Inflammatory macrophage treated with lipopolysaccharide for 4 hours (primary cell): ENCODE measurements at places on chromosomes 7 and 10.

GRCh38 chr7:45662540-45663166 lies 88.5 kb downstream of the ADCY1 start:
- no peak for DNase-seq

DNA sequence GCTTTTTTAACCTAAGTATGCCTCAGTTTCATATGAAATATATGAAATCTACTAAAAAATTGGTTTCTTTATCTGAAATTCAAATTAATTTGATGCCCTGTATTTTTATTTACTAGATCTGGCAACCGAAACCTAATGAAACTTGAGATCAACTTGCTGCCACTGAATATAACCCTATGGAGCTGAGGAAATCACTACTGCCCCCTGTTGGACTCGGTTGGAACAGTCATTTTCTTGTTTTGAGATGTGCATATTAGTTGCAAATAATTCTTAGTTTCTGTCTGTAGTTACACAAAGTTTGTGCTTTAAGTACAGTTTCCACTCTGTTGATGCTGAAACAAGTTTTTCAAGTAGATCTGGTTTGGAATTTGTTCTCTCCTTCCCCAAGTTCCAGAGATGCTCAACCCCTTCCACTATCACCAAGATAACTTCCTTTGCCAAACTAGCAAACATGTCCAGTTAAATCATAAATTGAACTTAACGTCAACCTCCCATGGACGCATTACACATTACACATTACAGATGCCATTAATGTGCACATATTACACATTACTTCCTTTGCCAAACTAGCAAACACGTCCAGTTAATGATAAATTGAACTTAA lies 22.2 kb upstream of the EXOC4 start:
- peak; percentile 50 for DNase-seq

- no peak for DNase-seq
Measured at GRCh38 chr7:134388336-134389019, 70.4 kb downstream of the AKR1B1 start.

GRCh38 chr10:72480861-72481260 lies 126.1 kb upstream of the DNAJB12 start:
- no peak for DNase-seq

- no peak for DNase-seq
Measured at GRCh38 chr7:106124186-106124585, 12.1 kb upstream of the SYPL1 start.

- no peak for DNase-seq
Measured at GRCh38 chr10:56874950-56875349, 513.9 kb upstream of the ZWINT start.

DNA sequence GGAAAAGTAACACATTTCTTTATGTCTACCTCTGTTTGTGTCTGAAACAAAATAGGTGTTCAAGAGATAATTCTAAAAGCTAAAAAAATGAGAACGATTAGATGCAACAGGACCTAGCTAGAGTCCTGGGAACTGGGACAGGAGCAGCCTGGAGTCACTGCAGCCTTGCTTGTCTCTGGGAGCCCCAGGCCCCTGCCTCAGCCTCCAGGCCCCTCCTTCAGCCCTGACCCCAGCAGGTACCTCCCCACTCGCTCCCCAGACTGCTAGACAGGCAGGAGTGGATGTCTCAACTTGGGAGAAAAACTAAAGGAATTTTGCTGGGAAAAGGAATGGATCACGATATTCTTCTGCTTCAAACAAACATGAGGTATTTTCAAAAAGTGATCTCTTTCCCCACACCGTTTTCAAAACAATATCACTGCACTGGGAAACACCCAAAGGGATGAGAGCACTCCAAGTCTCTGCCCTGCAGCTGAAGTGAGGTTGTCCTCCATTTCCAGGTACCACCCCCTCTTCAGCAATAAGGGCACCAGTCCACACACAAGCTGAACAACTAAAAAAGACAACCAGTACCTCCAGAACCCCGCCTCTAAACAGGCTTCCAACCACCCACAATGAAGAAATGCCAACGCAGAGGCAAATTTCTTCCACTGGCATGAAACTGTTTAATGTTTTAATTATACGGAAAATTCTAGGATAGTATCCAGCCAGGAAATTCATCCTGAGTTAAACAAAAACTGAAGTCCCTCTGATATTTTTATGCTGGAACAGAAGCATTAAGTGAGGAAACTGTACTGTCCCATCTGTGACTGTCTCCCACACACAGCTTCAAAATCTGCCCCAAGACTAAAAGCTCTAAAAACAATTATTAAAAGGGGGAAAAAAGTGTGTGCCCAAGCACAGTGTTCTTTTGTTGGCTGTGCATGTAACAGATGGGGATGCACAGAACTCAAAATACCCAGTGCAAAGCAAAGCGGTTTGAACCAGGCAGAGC lies 47.2 kb downstream of the XPNPEP1 start:
- DNase-seq: no peak

DNA sequence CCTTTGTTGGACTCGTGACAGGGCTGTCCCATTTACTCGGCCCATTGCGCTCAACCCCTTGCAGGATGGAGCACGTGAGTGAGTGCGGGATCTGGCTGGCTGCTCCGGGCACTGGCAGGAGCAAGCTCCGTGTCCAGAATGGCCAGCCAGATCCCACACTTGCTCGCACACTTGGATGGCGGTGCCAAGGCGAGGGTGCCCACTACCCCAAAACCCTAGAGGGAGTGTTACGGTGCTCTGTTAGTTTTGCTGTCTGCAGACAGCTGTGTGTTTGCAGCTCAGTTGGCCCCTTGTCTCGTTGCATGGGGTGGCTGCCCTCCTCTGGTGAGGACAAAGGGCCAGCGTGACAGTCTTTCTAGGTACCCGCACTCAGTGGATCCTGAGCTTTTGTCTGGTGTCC lies 34.2 kb downstream of the ZNF487 start:
- no peak for DNase-seq

DNA sequence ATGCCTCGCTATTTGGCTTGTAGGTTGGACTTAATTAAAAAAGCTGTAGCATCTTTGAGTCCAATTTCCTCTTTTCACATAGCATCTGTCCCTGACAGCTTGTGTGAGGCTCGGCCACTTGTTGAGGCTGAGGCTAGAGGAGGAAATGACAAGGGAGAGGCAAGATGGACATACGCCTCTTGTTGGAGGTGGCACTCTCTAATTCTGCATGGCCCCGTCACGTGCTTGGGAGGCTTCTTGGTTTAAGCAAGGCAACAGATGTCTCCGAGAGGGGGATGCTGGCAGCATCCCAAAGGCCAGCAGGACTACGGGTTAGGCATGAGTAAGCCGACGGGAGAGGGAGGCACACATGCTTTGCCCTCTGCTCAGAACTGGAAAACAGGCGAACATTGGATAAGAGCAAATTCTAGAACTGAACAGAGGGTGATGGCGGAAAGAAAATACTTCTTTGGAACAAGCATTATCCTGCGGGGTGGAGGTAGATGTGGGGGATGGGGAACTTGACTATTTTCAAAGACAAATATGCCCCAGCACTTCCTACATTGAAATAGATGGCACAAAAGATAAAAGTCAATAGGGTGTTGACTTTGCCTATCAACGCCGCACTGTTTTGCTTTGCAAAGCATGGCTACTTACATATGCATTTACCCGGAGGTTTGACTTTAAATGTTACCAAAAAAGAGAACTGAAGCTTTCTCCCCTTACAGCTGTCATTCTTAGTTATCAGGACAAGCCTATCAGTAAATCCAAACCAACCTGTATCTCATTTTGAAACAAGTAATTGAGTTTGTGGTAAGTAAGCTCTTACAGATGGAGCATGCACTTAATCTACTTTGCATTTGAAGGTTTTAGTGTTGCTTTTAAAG lies 94.8 kb downstream of the CHN2 start:
- DNase-seq: peak; percentile 30

GRCh38 chr10:1513221-1513620 lies 224.1 kb downstream of the ADARB2 start:
- no peak for DNase-seq

GRCh38 chr7:512146-512510 lies 7.5 kb downstream of the PDGFA start:
- no peak for DNase-seq

DNA sequence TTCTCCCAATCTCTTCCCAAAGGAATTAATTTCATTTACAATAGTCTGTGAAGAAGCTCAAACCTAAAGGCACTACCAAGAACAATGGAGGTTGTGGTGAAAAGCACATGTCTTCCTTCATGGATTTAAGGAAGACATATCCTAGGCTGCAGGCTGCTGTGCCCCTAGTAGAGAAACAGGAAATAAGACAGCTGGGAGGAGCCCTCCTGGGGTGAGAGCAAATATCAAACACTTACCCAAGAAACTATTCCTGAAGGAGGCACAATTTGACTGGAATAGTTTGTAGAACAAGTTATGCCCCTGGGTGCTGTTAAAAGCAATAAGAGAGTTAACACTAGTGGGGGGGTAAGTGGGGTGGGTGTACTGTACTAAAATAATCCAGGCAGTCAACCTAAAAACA lies 30.1 kb downstream of the PDZD8 start:
- no peak for DNase-seq

- DNase-seq: peak; percentile 67
Measured at GRCh38 chr7:67918158-67918557, 921.5 kb downstream of the TYW1 start.

GRCh38 chr10:104321725-104322415 lies 16.4 kb downstream of the ITPRIP start:
- DNase-seq: no peak

DNA sequence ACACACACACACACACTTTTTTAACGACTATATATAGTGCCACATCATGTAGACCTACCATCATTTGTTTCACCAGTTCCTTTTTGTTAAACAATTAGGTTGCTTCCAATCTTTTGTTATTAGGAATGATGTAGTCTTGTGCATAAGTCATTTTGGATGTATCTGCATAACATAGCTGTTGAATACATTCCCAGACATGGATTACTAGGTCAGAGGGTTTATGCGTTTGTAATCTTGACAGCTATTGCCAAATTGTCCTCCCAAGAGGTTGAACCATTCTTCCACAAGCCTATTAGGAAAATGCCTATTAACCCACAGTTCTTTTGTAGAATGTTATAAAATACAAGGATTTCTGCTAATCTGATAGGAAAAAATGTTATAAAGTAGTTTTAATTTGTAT lies 87.3 kb downstream of the PALS2 start:
- no peak for DNase-seq

GRCh38 chr10:127813290-127813689 lies 76.3 kb downstream of the FOXI2 start:
- DNase-seq: no peak

DNA sequence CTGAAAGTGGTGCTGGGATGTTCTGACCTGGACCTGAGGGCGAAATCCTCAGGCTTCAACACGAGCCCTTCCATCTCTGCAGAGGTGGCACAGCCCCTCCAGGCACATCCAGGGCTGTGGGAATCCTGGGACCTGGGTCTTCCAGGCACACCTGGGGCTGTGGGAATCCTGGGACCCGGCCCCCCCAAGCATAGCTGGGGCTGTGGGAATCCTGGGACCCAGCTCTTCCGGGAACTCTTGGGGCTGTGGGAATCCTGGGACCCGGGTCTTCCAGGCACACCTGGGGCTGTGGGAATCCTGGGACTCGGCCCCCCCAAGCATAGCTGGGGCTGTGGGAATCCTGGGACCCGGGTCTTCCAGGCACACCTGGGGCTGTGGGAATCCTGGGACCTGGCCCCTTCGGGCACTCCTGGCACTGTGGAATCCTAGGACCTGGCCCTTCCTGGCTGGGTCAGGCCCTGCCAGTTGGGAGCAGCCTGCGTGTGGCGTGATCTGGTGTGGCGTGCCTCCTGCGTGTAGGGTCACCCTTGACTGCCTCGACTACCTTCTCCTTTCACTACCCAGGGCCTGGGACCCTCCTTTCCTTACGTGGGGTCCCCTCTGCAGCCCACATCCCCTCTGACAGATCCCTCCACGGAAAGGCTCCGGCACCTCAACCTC lies 124.0 kb downstream of the WDR37 start:
- no peak for DNase-seq

- no peak for DNase-seq
Measured at GRCh38 chr10:19848226-19848985, 32.2 kb downstream of the PLXDC2 start.

DNA sequence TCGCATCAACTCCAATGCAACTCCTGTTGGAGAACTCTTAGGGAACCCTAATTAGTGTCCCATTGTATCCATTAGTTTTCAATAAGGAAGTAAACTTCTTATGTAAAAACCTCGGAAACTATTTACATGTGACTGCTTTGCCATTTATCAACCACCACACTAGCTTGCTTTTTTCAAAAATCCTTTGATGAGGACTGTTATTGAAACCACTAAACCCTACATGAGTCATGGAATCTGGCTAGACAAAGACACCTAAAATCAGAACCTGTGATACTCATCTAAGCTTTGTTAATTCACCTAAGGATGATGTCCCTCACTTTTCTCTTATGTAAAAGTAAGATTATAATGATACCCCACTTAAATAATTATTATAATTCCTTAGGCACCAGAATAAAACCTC lies 414.1 kb upstream of the ETV1 start:
- DNase-seq: no peak

DNA sequence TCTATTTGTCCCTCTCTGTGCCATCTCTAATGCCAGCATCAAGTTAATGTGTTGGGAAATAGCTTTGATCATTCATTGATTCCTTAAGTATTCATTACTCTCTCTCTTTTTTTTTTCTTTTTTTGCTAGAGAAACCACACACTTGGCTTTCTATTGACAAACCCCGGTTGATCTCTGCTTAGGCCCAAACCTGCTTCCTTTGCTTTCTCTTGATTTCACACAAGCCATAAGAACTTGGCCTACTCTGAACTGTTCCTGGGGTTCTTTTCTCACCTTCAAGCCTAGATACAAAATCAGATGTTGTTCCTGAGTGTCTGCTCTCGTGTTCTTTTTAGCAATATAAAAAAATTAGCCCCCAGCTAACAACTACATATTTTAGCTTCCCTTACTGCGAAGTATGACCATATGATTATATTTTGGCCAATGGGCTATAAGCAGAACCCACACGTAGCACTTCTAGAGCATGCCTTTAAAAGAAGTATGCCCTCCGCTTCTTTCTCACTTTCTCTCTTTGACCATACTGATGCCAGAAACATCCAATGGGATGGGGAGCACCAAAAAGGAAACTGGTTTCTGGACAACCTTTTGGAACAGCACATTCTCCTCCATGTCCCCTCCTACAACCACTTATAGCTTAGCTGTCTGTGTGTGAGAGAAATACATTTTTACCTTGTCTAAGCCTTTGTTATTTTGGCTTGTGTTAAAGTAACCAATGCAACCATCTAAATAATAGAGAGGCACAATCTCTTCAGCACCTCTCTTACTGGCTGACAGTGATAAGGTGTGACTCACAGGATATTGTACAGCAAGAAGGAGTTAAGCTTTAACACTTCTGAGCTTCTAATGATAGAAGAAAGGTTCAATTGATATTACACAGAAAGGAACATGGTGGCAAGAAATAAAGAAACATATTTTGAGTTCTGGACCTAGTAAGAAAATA lies 96.6 kb upstream of the LRRN3 start:
- no peak for DNase-seq
